ENCODE measurements at places on chromosomes 2 and 18. TPM values are rescaled to one million over a fixed set of nuclear protein-coding genes. Genes with fewer than 3 reads are reported as not detected.

- no peaks in the 10 kb centered on the region for H3K36me3 ChIP-seq
- no peaks in the 10 kb centered on the region for H3K27me3 ChIP-seq
- DNase-seq = no peak
- H3K4me1 ChIP-seq = no peaks in the 10 kb centered on the region
Observed at GRCh38 chr18:50934545-50935211, 33.2 kb upstream of the ELAC1 start.

MGAT4A gene
- total RNA-seq = 20.6 TPM

- no peaks in the 10 kb centered on the region for H3K4me1 ChIP-seq
- DNase-seq = no peak
- H3K27me3 ChIP-seq = no peaks in the 10 kb centered on the region
- H3K4me3 ChIP-seq = no peak overlapping the region
Observed at GRCh38 chr2:95722131-95722697, 130.4 kb downstream of the TRIM43 start.

TUBA4B gene
- not detected for total RNA-seq

GRCh38 chr18:48151421-48152065 lies 221.1 kb upstream of the SMAD2 start:
- no peak for DNase-seq
- H3K27ac ChIP-seq = no peak overlapping the region
- no peak overlapping the region for H3K4me3 ChIP-seq
- no peaks in the 10 kb centered on the region for H3K27me3 ChIP-seq
- peaks cover 22% of the 10 kb centered on the region for H3K4me1 ChIP-seq

- no peaks in the 10 kb centered on the region for H3K36me3 ChIP-seq
- H3K27me3 ChIP-seq = no peaks in the 10 kb centered on the region
- H3K27ac ChIP-seq = no peak overlapping the region
- H3K4me1 ChIP-seq = peaks cover 10% of the 10 kb centered on the region
- no peak for DNase-seq
- no peak overlapping the region for H3K4me3 ChIP-seq
Observed at GRCh38 chr18:48867978-48868377, 82.8 kb downstream of the SMAD7 start.

GRCh38 chr18:58502628-58503027 lies 126.3 kb downstream of the ALPK2 start:
- H3K4me1 ChIP-seq = peaks cover 8% of the 10 kb centered on the region
- H3K4me3 ChIP-seq = no peak overlapping the region
- H3K27me3 ChIP-seq = no peaks in the 10 kb centered on the region
- DNase-seq = no peak
- no peak overlapping the region for H3K27ac ChIP-seq

- H3K36me3 ChIP-seq = no peaks in the 10 kb centered on the region
- no peak overlapping the region for H3K4me3 ChIP-seq
- no peaks in the 10 kb centered on the region for H3K27me3 ChIP-seq
- H3K4me1 ChIP-seq = peaks cover 3% of the 10 kb centered on the region
- DNase-seq = no peak
Observed at GRCh38 chr2:101232770-101233169, 19.9 kb upstream of the CNOT11 start.

GRCh38 chr2:133887676-133888040 lies 319.4 kb upstream of the NCKAP5 start:
- H3K4me1 ChIP-seq = peaks cover 8% of the 10 kb centered on the region
- no peaks in the 10 kb centered on the region for H3K36me3 ChIP-seq
- H3K27ac ChIP-seq = no peak overlapping the region
- H3K27me3 ChIP-seq = no peaks in the 10 kb centered on the region
- no peak for DNase-seq
- no peak overlapping the region for H3K4me3 ChIP-seq

DNA sequence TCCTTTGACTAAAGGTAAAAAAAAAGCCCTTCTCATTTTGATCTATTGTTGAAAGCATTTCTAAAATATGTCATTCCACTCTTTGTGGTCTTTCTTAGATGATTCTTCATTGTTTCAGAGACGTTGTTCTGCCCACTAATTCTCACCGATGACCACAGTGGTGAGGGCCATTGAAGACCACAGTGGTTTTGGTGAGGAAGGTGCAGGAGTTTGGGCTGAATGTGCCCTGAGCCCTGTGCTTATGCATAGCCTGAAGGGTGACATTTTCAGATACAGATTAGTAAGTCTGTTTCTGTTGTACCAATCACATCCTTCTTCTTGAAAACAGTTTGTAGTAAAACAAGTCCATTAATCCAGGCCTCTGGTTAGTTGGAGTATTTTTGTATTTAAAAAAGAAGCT lies 251.3 kb upstream of the ATP5MC3 start:
- no peak for DNase-seq
- no peaks in the 10 kb centered on the region for H3K4me1 ChIP-seq
- H3K36me3 ChIP-seq = no peaks in the 10 kb centered on the region
- H3K4me3 ChIP-seq = no peak overlapping the region
- no peaks in the 10 kb centered on the region for H3K27me3 ChIP-seq

- no peaks in the 10 kb centered on the region for H3K36me3 ChIP-seq
- no peak overlapping the region for H3K4me3 ChIP-seq
- H3K27me3 ChIP-seq = no peaks in the 10 kb centered on the region
Observed at GRCh38 chr2:38149531-38149930, 73.6 kb upstream of the CYP1B1 start.

- DNase-seq = no peak
- H3K4me3 ChIP-seq = no peak overlapping the region
- no peaks in the 10 kb centered on the region for H3K27me3 ChIP-seq
- no peaks in the 10 kb centered on the region for H3K36me3 ChIP-seq
- H3K4me1 ChIP-seq = peaks cover 6% of the 10 kb centered on the region
- H3K27ac ChIP-seq = no peak overlapping the region
Observed at GRCh38 chr2:157743051-157743450, 114.4 kb upstream of the ACVR1C start.

SLC5A7 gene
- 1.7 TPM for total RNA-seq

SERPINB13 gene
- total RNA-seq = 131 TPM

- H3K27me3 ChIP-seq = no peaks in the 10 kb centered on the region
- H3K36me3 ChIP-seq = no peaks in the 10 kb centered on the region
- H3K4me1 ChIP-seq = no peaks in the 10 kb centered on the region
- no peak overlapping the region for H3K27ac ChIP-seq
Observed at GRCh38 chr18:2723207-2723606, 67.7 kb downstream of the SMCHD1 start.

TMEFF2 gene
- not detected for total RNA-seq

DNA sequence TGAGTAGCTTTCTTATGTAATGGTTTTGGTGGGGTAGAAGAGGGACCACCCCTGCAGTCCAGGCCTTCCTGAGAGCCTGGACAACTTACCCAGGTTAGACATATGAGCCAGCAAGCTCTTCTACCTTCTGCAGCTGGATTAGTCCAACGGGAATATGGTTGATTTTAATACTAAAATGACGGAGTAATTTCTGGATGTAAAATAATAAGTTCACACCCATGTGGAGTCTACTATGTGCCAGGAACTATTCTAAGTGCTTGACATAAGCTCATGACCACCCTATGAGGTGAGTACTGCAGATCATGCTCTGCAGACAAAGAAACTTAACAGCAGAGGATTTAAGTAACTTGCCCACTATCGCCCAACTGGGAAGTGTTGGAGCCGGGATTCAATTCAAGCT lies 45.5 kb downstream of the DPP4 start:
- peaks cover 21% of the 10 kb centered on the region for H3K4me1 ChIP-seq
- H3K4me3 ChIP-seq = no peak overlapping the region
- H3K27ac ChIP-seq = no peak overlapping the region
- peaks cover 8% of the 10 kb centered on the region for H3K36me3 ChIP-seq
- H3K27me3 ChIP-seq = no peaks in the 10 kb centered on the region

GRCh38 chr2:62056341-62056740 lies 139.6 kb upstream of the B3GNT2 start:
- H3K27ac ChIP-seq = no peak overlapping the region
- no peaks in the 10 kb centered on the region for H3K36me3 ChIP-seq
- no peak overlapping the region for H3K4me3 ChIP-seq
- H3K4me1 ChIP-seq = no peaks in the 10 kb centered on the region
- no peak for DNase-seq

RFX8 gene
- total RNA-seq = 1.2 TPM

DNA sequence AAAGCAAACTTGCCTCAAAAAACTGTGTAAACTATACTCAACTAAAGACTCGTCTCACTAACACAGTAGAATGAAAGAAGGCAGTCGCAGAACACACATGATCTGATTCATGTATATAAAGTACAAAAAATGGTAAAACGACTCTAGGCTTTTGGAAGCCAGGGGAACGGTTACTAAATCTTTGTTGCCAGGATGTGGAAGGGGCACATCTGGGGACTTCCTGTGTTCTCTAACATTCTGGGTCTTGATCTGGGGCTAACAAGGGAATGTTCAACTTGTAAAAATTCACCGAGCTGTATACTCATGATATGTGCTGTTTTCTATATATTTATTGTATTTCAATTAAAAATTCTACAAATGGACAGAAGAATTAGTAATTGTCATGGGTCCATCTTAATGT lies 14.3 kb upstream of the C2orf80 start:
- DNase-seq = no peak
- H3K4me1 ChIP-seq = no peaks in the 10 kb centered on the region

DNA sequence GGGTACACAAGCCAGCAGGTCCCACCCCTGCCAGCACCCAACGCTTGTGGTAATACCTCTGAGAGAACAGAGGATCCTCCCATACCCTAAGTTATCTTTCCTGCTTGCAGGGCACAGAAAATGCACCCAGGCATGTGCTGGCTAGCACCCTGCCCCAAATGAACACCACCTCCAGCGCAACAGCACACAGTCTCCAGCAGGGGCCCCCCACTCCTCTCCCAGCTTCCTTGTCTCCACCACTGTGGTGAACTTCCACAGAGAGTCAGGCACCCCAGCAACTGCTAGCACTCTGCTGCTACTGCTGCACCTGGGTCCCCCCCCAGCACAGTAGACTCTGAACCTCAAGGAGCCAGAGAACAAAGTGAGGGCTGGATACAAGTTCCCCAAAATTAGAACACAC lies 216.8 kb upstream of the CNTNAP5 start:
- H3K4me1 ChIP-seq = no peaks in the 10 kb centered on the region
- no peak overlapping the region for H3K27ac ChIP-seq
- no peak for DNase-seq
- no peak overlapping the region for H3K4me3 ChIP-seq
- H3K36me3 ChIP-seq = no peaks in the 10 kb centered on the region
- H3K27me3 ChIP-seq = no peaks in the 10 kb centered on the region

GRCh38 chr18:68316636-68317035 lies 398.3 kb downstream of the TMX3 start:
- no peaks in the 10 kb centered on the region for H3K36me3 ChIP-seq
- no peak for DNase-seq

GRCh38 chr2:217756375-217757107 lies 246.3 kb downstream of the TNS1 start:
- H3K27ac ChIP-seq = peak overlapping the region; percentile 15
- no peak overlapping the region for H3K4me3 ChIP-seq
- H3K4me1 ChIP-seq = peaks cover 16% of the 10 kb centered on the region
- H3K27me3 ChIP-seq = no peaks in the 10 kb centered on the region
- H3K36me3 ChIP-seq = no peaks in the 10 kb centered on the region
- peak; percentile 77 for DNase-seq

DNAH6 gene
- 0.49 TPM for total RNA-seq

ZSWIM2 gene
- total RNA-seq = not detected

DNA sequence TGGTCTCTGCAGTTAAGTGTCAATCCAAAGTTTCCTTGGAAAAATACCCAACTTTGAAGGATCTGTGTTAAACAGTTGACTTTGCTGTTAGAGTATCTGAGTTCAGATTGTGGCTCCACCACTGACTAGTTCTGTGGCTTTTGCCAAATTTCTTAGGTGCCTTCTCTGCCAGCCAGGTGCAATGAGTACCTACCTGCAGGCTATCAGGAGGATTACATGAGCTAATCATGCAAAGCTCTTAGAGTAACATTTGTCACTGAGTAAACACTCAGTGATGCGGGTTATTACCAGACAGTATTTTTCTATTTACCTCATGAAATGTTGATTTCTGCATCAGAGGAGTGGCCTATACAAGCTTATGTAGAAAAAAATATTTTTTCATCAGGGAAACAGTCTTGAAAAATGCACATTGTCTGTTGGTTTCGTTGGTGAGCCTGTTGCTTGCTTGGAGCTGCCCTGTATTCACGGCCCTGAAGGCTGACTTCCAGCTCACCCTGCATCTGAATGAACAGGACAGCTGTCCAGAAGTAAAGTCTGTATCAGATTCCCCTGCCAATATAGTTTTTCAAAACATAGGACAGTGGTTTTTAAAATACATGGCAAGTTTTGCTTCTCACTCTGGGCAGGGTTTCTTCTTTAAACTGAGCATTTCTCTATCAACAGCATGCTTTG lies 235.1 kb downstream of the CDCA7 start:
- no peak overlapping the region for H3K4me3 ChIP-seq
- no peak for DNase-seq
- H3K27me3 ChIP-seq = no peaks in the 10 kb centered on the region
- H3K36me3 ChIP-seq = no peaks in the 10 kb centered on the region
- peaks cover 17% of the 10 kb centered on the region for H3K4me1 ChIP-seq

ARL4C gene
- 17.4 TPM for total RNA-seq

DNA sequence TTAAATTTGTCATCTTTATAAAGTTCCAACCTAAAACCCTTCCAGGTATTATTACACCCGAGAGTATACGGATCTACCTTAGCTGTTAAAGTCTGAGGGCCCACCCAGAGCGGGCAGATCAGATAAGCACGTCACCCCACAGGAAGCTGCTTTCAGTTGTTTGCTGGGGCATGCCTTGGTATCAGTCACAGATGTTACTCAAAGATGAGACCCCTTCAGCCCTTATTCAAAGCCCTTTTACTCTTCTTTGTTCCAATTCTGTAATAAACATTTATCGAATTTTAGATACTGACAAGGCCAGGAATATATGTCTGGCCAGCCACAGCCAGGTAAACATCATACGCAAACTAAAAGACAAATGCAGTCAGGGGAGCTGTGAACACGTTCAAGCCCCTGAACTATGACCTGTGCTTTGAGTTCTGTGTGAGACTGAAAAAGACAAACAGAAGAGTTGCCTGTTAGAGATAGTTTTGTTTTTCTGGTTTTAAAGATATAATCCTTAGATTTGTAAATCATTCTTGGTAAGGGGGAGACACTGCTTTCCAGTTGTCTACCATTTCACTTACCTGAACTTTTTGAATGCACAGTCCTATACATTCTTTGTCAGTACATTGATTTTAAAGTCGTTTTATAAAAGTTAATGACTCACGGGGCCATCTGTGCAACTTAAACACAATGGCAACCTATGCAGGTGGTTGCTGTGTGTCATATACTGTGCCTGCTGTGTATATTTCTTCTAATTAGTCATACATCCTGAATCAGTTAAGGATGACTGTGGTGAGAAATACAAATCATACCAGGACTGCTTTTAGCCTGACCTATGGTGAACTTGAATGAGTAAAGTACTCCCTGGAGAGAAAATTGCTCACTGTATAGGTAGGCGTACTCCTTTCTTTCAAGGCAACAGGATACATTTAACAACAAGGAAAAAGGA lies 100.5 kb upstream of the ITPRID2 start:
- H3K4me3 ChIP-seq = no peak overlapping the region
- H3K4me1 ChIP-seq = no peaks in the 10 kb centered on the region
- DNase-seq = no peak
- no peaks in the 10 kb centered on the region for H3K27me3 ChIP-seq
- no peak overlapping the region for H3K27ac ChIP-seq

C2orf78 gene
- total RNA-seq = not detected

DSG4 gene
- not detected for total RNA-seq

Measured in vagina (tissue), 2 donors.